ENCODE measurements at places on chromosomes 12 and 14.

DNA sequence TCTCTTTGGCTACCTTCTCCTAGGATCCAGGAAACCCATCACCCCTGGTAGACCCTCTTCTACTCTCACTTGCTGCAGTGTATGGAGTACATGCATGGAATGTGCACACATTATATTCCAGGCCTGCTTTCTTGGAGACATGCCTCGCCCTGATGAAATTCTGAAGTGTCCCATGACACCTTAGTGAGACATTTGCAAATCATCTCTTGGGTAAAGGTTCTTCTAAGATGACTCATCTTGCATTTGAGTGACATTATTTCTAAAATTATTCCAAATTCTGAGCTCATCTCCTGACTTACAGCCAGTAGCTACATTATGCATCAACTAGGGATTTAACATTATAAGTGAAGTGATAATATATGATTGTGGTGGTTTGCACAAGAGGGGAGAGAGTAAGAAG is 49.8 kb downstream of the SDR9C7 start:
- DNase-seq: no peak

DNA sequence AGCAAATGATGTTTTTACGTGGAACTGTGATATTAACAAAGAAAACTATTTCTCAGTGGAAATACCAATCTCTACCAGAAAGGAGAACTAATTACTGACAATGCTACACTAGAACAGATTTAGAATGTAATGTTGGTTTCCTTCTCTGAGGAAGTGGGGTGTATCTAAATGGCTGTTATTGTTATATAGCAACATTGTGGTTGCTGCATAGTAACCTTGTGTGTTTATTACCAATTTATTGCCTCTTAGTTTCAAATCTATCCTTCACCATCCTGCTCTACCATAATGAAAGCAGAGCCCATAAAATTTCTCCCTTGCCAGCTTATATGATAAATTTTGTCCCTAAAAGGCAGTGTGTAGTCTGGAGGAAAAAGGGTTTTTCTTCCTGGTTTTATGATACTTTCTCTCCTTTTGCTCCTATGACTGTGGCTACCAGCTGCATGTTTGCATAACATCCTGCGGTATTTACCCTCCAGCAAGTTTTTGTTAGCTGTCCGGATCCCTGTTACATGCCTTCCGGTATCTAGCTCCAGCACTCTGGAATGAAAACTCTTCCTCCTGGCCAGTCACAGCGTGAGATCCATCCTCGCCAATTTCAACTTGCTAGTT is 5.7 kb upstream of the KLRK1 start:
- DNase-seq: no peak

- DNase-seq: no peak
Measured at GRCh38 chr14:30158299-30158698, 230.7 kb upstream of the PRKD1 start.

- no peak for DNase-seq
Measured at GRCh38 chr12:105775343-105775742, 363.4 kb downstream of the NUAK1 start.

DNA sequence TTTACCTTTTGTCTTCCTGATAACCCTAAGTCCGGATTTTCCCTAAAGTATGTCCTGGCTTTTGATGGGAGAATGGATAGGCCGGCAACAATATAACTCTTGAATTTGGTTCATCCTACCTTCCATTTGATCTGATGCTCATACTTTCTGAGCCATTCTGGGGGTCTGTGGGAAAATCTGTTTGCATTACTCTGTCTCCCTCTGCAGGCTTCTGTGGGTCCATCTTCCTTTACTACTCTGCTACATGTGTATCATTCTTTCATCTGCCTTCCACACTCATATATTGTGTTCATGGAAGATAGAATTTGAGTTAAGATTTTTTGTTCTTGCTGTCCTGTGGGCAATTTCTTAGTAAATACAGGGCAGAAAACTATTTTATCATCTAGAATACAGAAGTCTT is 101.5 kb downstream of the NAV3 start:
- no peak for DNase-seq
